ENCODE measurements at places on chromosomes 3 and 15.

DNA sequence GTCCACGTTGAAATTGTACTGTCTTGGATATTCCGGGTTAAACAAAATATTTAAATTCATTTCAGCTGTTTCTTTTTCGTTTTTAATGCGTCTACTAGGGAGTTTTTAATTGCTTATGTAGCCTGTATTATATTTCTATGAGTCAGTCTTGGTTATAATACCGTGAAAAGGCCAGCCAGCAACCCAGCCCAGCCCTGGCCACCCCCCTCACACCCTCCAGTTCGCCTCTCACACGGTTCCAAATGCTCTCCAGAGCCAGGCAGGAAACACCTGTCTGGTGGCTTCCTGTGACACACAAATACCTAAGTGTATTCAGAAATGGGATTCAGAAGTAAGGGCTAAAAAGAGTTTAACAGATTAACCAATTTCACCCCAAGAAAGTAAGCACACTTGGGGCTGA lies 4.4 kb downstream of the SH3BP5 start:
- no peak for DNase-seq

DNA sequence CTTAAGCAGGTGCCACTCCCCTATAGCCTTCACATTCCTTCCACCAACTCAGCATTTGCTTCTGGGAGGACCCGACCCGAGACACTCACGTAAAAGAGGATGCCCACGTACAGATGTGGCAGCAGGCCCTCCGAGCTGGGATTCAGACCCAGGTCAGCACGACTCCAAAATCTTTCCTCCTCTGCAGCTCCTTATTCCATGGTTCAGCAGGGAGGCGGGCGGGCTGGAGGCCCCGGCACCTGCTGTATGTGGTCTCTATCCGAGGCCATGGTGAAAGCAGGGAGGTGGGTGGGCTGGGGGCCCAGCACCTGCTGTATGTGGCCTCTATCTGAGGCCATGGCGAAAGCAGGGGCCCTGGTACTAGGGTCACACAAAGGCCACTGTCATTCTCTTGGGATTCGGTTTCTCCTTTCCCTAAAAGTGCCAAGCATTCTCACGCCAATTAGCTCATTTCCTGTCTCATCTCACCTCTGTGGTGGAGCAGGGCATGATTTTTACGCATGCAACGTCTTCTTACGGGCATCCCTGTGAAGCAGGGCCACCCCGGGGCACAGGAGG lies 5.9 kb upstream of the MUC4 start:
- DNase-seq = no peak

GRCh38 chr15:35602836-35603235 lies 56.9 kb upstream of the DPH6 start:
- no peak for DNase-seq

GRCh38 chr3:36215241-36215640 lies 165.1 kb upstream of the STAC start:
- DNase-seq = no peak

- DNase-seq = no peak
Measured at GRCh38 chr3:119236756-119237155, 3.9 kb downstream of the B4GALT4 start.

- DNase-seq = no peak
Measured at GRCh38 chr3:183554377-183554776, 1.1 kb downstream of the KLHL6 start.

GRCh38 chr15:33284336-33284735 lies 26.4 kb upstream of the RYR3 start:
- DNase-seq = no peak

DNA sequence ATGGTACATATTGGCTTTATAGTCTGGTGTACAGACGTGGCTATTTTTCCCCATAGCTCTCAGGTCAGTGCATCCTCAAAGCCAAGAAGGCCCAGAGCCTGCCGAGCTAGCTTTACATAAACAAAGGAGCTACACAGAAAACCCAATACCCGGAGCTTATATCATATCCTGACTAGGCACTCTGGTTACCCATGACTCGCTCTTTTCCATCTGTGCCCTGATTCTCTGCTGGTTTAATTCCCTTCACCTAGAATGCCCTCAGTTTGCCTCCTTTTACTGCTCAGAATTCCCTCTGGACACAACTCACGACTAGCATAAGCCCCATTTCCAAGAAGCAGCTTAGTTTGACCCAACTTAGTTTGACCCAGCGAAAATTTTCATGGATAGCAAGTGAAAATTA lies 110.8 kb downstream of the TIGIT start:
- DNase-seq = no peak

DNA sequence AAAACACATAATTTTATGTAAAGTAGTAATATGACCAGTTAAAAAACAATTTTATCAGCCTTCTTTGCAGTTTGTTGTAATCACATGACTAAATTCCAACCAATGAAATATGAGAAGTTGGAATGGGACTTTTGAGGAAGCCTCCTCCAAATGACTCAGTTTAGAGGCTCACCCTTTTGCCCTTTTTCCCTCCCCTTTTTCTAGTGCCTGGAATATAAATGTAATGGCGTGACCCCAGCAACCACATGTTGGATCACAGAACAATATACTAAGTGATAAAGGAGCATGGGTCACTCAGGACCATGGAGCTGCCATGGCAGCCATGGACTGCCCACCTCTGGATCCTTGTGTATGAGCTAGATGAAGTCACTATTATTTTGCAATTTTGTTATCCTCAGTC lies 48.8 kb upstream of the HEG1 start:
- DNase-seq = no peak

GRCh38 chr3:22713936-22714335 lies 489.2 kb upstream of the UBE2E2 start:
- DNase-seq = peak; percentile 59

GRCh38 chr3:107685383-107685782 lies 162.6 kb downstream of the BBX start:
- DNase-seq = no peak

DNA sequence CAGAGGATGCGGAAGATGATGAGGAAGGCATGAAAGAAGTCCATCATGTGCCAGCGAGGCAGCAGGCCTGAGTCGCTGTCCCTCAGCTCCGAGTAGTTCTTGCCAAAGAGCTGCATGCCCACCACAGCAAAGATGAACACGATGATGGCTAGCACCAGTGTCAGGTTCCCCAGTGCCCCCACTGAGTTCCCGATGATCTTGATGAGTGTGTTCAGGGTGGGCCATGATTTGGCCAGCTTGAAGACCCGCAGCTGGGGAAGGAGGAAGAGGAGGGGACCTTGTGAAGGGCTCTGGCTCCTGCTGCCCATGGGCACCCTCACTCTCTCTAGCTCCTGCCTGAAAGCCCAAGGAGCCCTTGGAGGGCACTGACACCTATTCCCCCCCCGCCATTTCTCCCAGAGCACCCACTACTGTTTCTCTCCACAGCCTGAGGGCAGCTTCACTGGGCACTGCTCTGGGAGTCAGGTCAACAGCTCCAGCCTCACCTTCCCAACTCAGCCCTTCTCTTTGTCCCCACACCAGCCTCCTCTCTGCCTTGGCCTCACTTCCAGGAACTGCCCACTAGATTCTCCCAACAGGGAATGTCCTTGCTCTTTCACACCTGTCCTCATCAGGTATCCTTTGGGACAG lies 63.6 kb downstream of the SCN5A start:
- DNase-seq = no peak

- DNase-seq = no peak
Measured at GRCh38 chr3:45670991-45671390, 18.2 kb upstream of the SACM1L start.

GRCh38 chr15:99130765-99131440 lies 26.0 kb downstream of the SYNM start:
- DNase-seq = no peak

DNA sequence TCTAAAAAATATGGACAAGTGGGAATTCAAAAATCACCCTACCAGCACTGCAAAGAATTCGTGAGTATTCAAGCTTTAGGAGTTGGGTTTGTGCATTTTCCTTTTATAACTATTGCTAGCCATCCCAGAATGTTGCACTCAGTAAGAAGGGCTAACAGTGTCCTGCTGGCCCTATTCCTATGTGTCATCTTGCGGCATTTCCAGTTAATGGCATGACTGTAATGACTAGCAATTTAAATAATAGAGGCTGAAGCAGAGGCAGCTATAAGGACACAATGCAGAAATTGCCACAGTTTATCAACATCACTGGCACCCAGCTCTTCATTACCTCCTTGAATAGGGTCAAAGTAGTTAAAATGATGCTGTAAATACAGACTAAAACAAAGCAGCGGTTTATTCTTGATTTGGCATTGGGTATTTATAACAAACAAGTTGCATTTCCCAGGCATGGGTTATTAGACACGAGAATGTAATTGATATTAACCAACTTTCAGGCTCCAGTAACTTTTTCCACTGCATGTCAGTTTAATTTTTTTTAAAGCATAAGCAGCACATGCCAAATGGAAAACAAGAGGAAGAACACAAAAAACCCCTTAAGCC lies 177.6 kb downstream of the FHIT start:
- DNase-seq = no peak

- DNase-seq = no peak
Measured at GRCh38 chr3:160546727-160547126, 18.6 kb downstream of the KPNA4 start.

DNA sequence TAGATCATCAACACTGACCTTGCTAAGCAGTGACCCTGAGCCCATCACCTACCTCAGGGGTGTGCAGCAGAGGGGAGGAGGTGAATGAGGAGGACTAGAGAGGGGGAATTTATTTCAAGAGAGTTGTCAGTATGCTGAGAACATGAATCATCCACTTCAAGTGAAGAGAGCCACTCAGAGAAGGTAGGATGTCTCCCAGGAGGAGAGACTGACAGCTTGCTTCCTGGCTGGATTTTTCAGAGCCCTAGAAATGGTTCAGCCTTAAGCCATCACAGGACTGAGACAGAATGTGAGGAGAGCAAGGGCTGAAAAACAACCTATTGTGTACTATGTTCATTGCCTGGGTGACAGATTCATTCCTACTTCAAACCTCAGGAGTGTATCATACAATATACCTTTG lies 34.8 kb downstream of the CCNL1 start:
- DNase-seq = no peak

- no peak for DNase-seq
Measured at GRCh38 chr3:62723166-62723913, 151.9 kb downstream of the CADPS start.

- DNase-seq = no peak
Measured at GRCh38 chr3:123110282-123110975, 43.6 kb downstream of the PDIA5 start.

DNA sequence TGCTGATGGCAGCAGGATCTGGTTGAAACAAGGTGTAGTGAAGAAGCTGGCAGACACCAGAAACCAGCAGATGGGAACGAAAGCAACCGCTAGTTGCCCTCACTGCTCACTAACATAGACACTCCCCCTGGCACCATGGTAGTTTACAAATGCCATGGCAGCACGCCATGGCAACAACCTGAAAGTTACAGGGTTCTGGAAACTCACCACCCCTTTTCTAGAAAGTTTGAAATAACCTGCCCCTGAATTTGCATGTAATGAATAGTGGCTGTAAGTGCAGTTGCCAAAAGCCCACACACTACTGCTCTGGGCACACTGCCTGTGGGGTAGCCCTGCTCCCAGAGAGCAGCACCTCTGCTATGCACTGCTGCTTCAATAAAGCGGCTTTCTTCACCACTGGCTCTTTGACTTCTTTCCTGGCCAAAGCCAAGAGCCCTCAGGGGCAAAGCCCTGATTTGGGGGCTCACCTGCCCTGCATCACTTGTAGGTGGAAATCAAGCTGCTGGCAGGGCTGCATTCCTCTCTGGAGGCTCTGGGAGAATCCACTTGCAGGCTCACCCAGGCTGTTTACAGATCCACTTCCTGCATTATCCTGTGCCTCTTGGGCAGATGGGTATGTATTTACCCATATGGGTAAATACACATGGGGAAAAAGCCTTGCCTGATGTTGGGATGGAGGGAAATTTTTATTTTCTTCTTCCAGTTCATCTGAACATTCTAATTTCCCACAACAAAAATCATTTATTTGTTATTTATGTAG lies 2.0 kb upstream of the GP9 start:
- DNase-seq = no peak

GRCh38 chr15:40815042-40815698 lies 7.9 kb upstream of the DNAJC17 start:
- no peak for DNase-seq

GRCh38 chr3:25460751-25461150 lies 32.7 kb downstream of the RARB start:
- DNase-seq = no peak

DNA sequence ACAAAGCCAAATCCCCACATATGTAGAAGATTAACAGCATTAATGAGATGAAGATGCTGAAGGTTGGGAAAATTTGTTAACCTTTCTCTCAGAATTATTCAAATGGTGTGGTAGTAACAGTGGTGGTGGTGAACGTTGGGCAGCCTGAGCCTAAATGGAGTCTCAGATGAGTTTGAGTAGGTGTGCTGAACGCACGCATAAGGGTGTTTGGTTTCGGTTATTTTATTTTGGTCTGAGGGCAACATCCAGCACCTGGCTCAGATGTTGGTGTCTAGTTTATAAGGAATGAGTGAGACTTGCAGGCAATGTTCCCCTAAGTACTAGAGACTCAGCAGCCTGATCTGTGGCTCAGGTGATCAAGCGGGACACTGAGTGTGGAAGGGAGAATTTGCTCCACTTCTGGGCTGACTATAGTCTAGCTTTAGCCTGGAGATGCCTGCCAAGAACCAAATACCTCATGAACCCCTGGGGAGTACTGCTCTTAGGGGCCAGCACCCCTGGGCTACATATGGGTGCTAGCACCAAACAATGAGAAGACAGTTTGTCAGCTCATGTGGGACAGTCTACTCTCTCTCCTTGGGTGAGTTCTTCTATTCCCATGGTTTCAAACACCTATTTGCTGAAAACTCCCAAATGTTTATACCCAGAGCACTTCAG lies 39.5 kb upstream of the ATP2C1 start:
- DNase-seq = no peak

- no peak for DNase-seq
Measured at GRCh38 chr3:138263104-138263503, 66.5 kb downstream of the NME9 start.

DNA sequence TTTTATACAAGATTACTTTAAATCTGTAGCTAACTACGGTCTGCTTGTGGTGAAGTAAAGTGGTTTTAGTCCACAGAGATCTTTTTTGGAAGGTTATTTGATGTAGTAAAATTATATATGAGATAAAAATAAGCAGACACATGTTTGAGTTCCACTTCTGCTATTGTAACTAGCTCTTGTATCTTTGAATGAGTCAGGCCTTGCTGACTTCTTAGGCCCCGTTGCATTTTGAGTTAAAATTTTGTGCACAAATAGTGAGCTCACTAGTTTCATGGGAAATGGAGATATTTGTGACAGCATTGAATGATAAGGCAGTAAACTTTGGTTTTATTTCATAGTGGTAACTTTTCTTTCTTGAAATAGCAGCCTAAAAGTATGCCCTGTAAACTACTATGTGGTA lies 42.6 kb downstream of the ARIH1 start:
- no peak for DNase-seq

DNA sequence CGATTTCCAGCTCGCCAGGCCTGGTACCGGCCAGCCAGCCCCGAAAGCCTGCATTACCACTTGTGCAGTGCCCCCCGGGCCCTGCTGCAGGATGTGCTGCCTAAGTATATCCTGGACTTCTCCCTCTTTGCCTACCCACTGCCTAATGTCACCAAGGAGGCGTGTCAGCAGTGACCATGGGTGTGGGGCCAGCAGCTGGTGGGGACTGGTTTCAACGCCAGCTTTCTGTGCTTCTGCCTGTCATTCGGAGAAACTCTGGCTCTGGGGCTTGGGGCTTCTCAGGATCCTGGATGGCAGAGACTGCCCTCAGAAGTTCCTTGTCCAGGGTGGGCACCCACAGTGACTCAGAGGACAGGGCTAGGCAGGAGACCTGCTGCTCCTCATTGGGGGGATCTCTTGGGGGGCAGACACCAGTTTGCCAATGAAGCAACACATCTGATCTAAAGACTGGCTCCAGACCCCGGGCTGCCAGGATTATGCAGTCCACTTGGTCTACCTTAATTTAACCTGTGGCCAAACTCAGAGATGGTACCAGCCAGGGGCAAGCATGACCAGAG lies 1.5 kb downstream of the CHST14 start:
- no peak for DNase-seq
